ENCODE measurements at places on chromosomes 2 and 18. TPM values are rescaled to one million over a fixed set of nuclear protein-coding genes. Genes with fewer than 3 reads are reported as not detected.

GRCh38 chr2:52874466-52875106, 893.0 kb upstream of the CHAC2 start:
- no peak for DNase-seq
- H3K27me3 ChIP-seq: no peaks in the 10 kb centered on the region
- no peaks in the 10 kb centered on the region for H3K36me3 ChIP-seq

DNA sequence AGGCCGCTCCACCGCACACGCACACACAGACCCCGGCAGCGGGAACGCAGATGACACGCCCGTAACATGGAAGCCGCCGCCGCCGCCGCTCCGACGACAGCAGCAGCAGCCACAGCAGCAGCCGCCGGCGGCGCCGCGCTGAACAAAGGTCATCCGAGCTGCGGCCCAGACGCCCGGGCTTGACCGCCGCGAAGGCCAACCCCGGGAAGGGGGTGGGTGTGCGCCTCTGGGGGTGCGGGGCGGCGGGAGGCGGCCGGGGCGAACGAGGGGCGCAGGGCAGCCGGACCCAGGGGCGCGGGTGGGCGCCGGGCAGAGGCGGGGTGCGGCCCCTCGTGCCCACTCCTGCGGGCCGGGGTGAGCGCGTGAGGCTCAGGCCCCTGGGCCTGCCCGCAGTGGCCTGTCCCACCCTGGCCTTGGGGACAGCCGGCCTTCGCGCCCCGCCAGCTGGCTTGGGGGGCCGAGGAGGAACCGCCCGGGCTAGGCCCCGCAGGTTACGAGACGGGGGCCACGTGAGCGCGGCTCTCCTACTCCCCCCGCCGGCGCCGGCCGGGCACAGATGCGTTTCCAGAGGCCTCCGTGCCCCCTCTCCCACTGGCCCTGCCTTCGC, 1.0 kb upstream of the ZNF532 start:
- peaks cover 53% of the 10 kb centered on the region for H3K27me3 ChIP-seq
- no peak overlapping the region for H3K4me3 ChIP-seq
- H3K27ac ChIP-seq: no peak overlapping the region
- H3K4me1 ChIP-seq: peaks cover 3% of the 10 kb centered on the region

DNA sequence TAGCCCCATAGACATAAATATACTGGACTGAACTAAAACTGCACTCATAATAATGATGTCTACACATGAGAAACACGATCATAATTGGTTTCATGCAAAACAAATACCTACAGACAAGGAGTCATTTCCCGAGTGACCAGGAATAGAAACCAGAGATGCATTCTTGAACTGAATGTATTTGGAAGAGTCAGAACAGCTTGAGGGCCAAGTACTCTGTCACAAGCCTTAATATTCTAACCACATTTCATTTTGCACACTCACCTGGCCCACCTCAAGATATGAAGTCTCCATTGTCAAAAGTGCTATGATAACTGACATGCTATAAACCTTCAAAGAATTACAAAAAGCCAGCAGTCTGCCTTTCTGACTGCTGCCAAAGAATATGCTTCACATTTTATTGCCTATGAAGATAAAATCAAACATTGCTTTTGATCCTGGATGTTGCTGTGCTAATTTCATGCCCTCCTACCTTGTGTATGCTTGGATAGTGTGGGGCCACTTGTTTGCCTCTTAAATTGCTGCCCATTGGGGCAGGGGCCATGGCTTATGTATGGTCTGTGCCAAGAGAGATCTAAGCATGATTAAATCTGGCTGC, 18.9 kb upstream of the ASAP2 start:
- peaks cover 16% of the 10 kb centered on the region for H3K27me3 ChIP-seq
- H3K4me3 ChIP-seq: no peak overlapping the region
- no peak for DNase-seq
- no peaks in the 10 kb centered on the region for H3K4me1 ChIP-seq
- no peaks in the 10 kb centered on the region for H3K36me3 ChIP-seq

DNA sequence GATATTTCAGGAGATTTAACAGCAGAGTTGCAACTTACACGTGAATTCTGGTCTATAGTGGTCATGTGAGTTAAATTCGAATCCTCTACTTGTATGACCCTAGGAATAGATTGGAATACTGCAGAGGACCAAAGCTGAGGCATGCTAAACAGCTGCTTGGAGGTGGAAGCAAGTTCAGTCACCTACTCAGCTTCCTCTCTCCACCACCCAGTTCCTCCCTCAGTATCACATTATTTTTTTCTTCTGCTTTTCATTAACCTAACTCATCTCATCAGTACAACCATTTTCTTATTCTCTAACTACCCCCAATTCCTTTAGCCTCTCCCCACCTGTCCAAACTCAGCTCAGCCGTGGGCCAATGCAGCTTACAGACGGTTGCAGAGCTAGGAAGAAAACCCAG, 385.5 kb downstream of the SETBP1 start:
- no peaks in the 10 kb centered on the region for H3K4me1 ChIP-seq
- no peak for DNase-seq
- H3K4me3 ChIP-seq: no peak overlapping the region
- H3K27me3 ChIP-seq: no peaks in the 10 kb centered on the region
- H3K36me3 ChIP-seq: no peaks in the 10 kb centered on the region

- no peak overlapping the region for H3K27ac ChIP-seq
- no peak for DNase-seq
- H3K27me3 ChIP-seq: no peaks in the 10 kb centered on the region
- no peak overlapping the region for H3K4me3 ChIP-seq
- H3K4me1 ChIP-seq: no peaks in the 10 kb centered on the region
Measured at GRCh38 chr2:38433607-38433975, 56.5 kb upstream of the ATL2 start.

GRCh38 chr2:174122185-174122584, 126.1 kb downstream of the OLA1 start:
- H3K4me3 ChIP-seq: no peak overlapping the region
- no peaks in the 10 kb centered on the region for H3K4me1 ChIP-seq
- no peaks in the 10 kb centered on the region for H3K27me3 ChIP-seq

- no peak overlapping the region for H3K4me3 ChIP-seq
- H3K27me3 ChIP-seq: no peaks in the 10 kb centered on the region
- H3K4me1 ChIP-seq: peaks cover 51% of the 10 kb centered on the region
- no peak for DNase-seq
- H3K36me3 ChIP-seq: peaks cover 38% of the 10 kb centered on the region
Measured at GRCh38 chr2:37230581-37230980, 815 bp downstream of the CEBPZ start.

GRCh38 chr18:75923169-75923568, 495.7 kb upstream of the SMIM21 start:
- H3K4me3 ChIP-seq: no peak overlapping the region
- no peaks in the 10 kb centered on the region for H3K4me1 ChIP-seq
- peaks cover 16% of the 10 kb centered on the region for H3K27me3 ChIP-seq
- no peak overlapping the region for H3K27ac ChIP-seq

- H3K36me3 ChIP-seq: peaks cover 6% of the 10 kb centered on the region
- no peaks in the 10 kb centered on the region for H3K4me1 ChIP-seq
- H3K4me3 ChIP-seq: no peak overlapping the region
- no peaks in the 10 kb centered on the region for H3K27me3 ChIP-seq
- H3K27ac ChIP-seq: no peak overlapping the region
Measured at GRCh38 chr2:57417007-57417406, 629.6 kb upstream of the VRK2 start.

- no peak overlapping the region for H3K27ac ChIP-seq
- H3K4me3 ChIP-seq: no peak overlapping the region
- H3K36me3 ChIP-seq: peaks cover 13% of the 10 kb centered on the region
- H3K27me3 ChIP-seq: no peaks in the 10 kb centered on the region
Measured at GRCh38 chr2:196959734-196960338, 33.3 kb upstream of the PGAP1 start.

The POTEC gene
- total RNA-seq: not detected

The DLGAP1 gene
- not detected for total RNA-seq

The CCDC195 gene
- total RNA-seq: not detected

The TLX2 gene
- total RNA-seq: not detected

The NT5DC4 gene
- not detected for total RNA-seq

The SH3RF3 gene
- total RNA-seq: 15.1 TPM

The IMPA2 gene
- 9.5 TPM for total RNA-seq
